Endothelial cell (in vitro differentiated cells): ENCODE measurements at places on chromosomes 4 and X. TPM values are rescaled to one million over a fixed set of nuclear protein-coding genes. Genes with fewer than 3 reads are reported as not detected.

Gene LRAT
- 0.64 TPM for total RNA-seq

Gene SRPX
- total RNA-seq: 23.8 TPM

Gene HSFX1
- 5.5 TPM for total RNA-seq

Gene CCSER1
- total RNA-seq: 3.0 TPM

Gene BEX1
- 60.3 TPM for total RNA-seq

- H3K27me3 ChIP-seq: peaks cover 3% of the 10 kb centered on the region
- DNase-seq: no peak
- H3K36me3 ChIP-seq: no peaks in the 10 kb centered on the region
- no peak overlapping the region for H3K4me3 ChIP-seq
- H3K4me1 ChIP-seq: no peaks in the 10 kb centered on the region
These were observed 106.6 kb upstream of the HS3ST1 start for GRCh38 chr4:11535333-11535732.

DNA sequence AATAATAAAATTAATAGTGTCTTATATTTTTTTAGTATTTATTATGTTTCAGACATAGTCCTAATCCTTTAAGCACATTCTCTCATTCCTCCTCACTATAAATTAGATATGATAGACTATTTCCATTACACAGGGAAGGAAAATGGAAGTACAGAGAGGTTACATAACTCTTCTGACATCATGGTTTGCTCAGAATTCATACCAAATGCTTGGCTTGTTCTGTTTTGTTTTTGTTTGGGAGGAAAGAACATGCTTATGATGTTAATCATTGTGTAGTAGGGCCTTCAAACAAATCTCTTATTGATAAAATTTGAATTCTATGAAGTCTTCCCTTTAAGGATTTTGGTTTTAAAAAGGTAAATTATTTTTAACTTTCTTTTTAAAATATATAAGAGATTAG is 59.5 kb downstream of the RXFP1 start:
- no peak for DNase-seq
- no peak overlapping the region for H3K4me3 ChIP-seq
- no peak overlapping the region for H3K27ac ChIP-seq
- H3K4me1 ChIP-seq: no peaks in the 10 kb centered on the region
- no peaks in the 10 kb centered on the region for H3K36me3 ChIP-seq

DNA sequence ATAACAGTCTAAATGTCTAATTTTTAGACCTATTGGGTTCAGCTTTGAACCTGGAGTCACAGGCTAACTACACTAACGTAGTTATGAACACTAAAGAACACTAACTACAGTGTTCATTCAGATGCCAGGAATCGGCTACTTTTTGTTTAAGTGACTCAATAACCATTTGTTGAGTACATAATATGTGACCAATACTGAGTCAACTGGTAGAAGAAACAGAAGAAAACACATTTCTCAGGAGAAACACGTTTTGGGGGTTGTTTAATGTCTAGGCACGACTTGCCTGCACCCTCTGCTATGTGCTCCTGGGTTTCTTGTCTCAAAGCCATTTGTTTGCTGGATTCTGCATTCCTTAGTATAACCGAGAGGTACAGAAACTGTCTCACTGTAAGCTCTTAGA is 18.6 kb upstream of the CLNK start:
- H3K4me3 ChIP-seq: no peak overlapping the region
- no peaks in the 10 kb centered on the region for H3K36me3 ChIP-seq
- H3K4me1 ChIP-seq: peaks cover 4% of the 10 kb centered on the region
- no peak for DNase-seq

GRCh38 chrX:149950681-149951080 is 12.4 kb upstream of the EOLA2 start:
- DNase-seq: no peak
- no peak overlapping the region for H3K27ac ChIP-seq
- H3K4me1 ChIP-seq: peaks cover 2% of the 10 kb centered on the region
- H3K36me3 ChIP-seq: peaks cover 9% of the 10 kb centered on the region
- no peak overlapping the region for H3K4me3 ChIP-seq
- peaks cover 1% of the 10 kb centered on the region for H3K27me3 ChIP-seq
